ENCODE measurements at places on chromosomes 7 and 10.

GRCh38 chr10:71093531-71093930 is 118.8 kb upstream of the UNC5B start:
- DNase-seq: no peak

DNA sequence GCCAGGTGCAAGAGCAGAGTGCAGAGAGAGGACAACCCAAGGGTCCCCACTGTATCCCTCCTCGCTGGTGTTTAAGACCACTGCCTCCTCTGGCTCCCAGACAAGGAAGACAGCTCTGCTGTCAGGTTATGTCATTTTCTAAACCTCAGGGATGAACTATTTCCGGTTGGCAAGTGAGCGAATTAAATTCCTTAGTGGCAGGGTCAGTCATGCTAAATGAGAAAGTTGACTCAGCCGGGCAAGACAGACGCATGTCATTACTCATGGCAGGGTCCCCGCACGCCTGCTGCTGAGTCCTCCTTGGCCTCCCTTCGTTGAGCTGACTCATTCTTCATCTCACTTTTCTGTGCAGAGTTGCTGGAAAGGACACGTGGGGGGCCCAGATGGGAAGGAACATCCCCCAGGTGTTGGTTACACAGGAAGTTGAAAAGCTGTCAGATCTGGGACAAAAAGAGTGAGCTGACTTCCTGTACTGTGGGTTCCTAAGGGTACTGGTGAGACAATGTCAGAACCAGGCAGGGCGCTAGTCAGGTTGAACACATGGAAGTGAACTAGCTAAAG is 47.1 kb upstream of the UCN3 start:
- DNase-seq: peak; percentile 56

DNA sequence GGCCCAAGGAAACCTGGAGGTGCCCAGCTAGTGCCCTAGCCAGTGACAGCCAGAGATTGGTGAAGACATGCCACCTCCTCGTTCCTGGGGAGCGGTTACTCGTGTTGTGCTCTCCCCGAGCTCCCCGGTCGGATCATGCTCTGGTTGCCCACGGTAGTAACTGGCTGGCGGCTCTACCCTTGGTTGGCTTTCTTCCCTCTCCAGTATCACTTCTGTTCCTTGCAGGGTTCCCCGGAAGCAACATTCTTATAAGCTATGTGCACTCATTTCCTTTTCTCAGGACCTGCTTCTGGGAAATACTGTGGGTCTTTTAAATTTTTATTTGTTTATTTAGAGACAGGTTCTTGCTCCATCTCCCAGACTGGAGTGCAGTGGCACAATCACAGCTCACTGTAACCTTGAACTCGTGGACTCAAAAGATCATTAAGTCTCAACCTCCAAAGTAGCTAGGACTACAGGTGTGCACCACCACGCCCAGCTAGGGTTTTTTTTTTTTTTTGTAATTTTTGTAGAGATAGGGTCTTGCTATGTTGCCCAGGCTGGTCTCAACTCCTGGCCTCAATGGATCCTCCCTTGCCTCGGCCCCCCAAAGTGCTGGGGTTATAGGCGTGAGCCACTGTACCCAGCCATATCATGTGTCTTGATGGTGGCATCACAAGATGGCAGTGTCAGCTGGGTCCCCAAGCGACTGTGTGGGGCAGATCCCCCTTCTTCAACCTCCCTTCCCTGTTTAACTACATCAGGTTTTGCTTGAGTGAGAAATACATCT is 6.9 kb upstream of the CALHM1 start:
- no peak for DNase-seq

DNA sequence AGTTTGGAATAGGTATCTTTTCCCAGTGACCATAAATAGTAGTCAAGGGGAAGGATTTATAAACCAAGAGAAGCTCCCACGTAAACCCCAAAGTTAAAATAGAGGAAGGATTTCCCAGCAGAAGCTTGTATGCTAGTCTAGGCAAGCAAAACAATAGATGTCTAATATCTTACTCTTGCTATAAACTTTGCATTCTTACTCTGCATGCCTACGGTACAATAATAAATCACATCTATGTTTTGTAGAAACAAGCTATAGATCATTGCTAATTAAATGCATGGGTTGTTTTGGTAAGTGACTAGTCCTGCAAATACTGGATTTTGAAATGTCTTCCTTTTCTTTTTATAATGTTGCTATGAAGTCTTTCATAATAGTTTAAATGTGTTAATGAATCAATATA is 585.5 kb downstream of the INHBA start:
- DNase-seq: no peak

GRCh38 chr10:96313344-96313743 is 9.1 kb downstream of the DNTT start:
- DNase-seq: no peak

GRCh38 chr7:5526100-5526905 is 102.7 kb upstream of the TNRC18 start:
- DNase-seq: no peak

- DNase-seq: no peak
Measured at GRCh38 chr7:35792873-35793489, 7.9 kb upstream of the SEPTIN7 start.

GRCh38 chr10:28993861-28994260 is 295.0 kb upstream of the LYZL1 start:
- DNase-seq: no peak

DNA sequence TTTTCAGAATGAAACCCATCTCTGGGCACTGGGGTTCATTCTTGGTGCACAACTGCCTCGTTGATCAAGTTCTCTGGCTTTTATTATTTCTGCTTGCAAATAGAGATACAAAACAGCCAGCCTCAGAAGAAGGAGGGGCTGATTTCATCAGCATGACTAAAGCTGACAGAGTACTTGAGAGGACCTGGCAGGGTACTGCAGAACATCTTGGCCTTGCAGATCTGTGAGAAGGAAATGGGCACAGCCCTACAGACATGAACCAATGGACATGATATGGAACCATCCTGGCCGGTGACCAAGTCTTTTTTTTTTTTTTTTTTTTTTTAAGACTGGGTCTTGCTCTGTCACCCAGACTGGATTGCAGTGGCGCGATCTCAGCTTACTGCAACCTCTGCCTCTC is 240.6 kb downstream of the VTI1A start:
- no peak for DNase-seq

DNA sequence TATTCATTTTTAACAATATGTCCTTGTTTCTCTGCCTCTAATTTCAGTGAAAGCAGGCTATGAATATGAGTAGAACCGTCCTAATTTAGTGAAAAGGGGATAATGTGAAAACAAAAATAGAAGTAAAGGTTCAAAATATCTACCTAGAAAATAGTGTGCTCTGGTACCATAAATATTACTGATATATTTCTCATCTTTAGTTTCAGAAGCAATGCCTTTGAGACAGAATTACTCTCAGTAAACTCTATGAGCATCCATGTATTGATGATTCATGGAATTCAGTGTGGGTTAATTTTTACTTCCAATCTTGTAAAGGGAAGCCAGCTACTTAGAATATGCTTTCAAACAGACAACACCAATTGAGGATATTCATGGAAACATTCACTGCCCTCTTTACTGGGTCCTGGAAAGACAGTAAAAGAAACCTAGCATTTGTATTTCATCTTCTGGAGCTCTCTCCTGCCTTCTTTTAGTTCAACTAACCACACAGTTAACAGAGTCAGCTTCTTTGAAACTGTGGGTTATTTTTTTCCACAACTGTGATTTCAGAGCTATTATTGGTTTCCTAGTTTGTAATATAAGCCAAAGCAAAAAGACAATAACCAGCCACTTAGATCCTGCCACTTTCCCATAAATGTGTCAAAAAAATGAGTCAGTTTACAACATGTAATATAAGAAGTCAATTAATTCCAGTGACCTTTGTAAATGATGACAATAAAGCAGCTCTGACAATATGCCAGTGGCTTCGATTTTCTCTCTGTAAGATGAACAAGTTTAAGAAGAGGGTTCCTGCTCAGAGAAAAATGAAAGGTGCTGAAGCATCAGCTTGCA is 1.7 kb downstream of the LRRN3 start:
- DNase-seq: no peak

- no peak for DNase-seq
Measured at GRCh38 chr10:88783724-88784123, 18.8 kb upstream of the LIPM start.

DNA sequence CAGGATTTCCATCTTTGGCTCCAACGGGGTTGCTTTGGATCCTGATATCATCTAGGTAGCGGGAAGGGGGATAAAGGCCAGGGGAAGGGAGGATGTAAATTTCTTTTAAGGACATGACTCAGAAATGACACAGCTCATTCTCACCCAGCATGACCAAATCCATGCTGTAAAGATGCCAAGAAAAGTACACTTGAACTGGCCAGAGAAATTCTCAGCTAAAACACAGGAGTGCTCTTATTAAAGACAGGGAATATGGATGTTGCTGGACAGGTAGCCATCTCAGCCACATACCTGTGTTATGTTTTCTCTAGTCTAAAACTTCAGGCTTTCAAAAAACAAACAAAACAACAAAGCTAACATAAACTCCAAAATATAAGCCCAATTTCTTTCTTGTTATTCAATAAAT is 68.3 kb downstream of the NAMPT start:
- no peak for DNase-seq

- DNase-seq: no peak
Measured at GRCh38 chr10:44168478-44168877, 216.4 kb downstream of the CXCL12 start.

- peak; percentile 77 for DNase-seq
Measured at GRCh38 chr10:43420369-43421200, 11.6 kb upstream of the HNRNPF start.

- no peak for DNase-seq
Measured at GRCh38 chr10:33273295-33274002, 61.0 kb downstream of the NRP1 start.

DNA sequence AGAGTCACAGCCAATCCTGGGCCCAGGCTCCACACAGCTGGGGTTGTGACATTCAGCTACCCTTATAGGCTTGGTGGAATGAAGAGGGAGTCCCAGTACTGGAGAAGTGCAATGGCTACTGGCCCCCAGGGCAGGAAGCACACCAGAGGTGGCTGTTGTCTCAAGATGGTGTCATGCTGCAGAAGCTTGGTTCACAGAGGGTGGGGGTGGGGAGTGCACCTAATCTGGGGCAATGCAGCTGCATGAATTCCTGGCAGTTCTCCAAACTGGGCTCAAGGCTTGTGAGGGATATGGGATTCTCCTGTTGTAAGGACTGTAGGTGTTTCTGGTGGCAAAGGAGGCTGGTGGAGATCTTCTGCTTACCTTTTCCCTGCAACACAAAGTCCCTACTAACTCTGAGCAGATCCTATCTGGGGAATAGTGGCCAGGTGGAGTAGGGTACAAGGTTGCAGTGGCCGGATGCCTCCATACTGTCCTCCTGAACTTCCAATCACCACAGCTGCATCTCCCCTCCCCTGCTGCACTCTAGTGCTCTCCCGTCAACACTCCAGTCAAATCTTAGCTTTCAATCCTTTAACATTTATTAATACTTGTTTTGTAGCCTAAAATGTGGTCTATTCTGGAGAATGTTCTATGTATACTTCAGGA is 27.4 kb upstream of the PLA2G12B start:
- no peak for DNase-seq

DNA sequence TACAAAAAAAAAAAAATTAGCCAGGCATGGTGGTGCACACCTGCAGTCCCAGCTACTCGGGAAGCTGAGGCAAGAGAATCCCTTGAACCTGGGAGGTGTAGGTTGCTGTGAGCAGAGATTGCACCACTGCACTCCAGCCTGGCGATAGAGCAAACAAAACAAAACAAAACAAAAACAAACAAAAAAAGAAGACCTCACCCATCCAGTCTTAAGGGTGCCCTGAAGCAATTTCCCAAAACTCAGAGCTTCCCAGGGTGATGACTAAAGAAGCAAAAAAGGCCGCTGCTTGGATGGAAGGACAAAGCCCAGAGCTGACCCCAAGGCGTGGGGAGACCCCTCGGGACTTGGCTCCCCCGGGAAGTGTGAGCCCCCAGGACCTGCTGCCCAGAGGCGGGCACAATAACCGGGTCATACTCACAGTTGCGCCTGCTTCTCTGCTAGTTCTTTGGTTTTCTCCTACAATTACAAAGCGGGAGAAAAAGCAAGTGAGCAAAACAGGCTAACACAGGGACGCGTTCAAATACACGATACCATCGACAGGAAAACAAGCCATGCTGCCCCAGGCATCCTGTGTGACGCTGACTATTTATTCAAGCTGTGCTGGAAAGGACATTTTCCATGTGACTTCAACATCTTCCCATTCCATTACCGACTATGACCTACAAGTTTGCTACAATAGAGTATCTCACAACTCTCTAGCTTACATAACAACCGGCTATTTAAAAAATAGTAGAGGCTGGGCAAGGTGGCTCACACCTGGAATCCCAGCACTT is 29.9 kb downstream of the PAPOLB start:
- DNase-seq: no peak

DNA sequence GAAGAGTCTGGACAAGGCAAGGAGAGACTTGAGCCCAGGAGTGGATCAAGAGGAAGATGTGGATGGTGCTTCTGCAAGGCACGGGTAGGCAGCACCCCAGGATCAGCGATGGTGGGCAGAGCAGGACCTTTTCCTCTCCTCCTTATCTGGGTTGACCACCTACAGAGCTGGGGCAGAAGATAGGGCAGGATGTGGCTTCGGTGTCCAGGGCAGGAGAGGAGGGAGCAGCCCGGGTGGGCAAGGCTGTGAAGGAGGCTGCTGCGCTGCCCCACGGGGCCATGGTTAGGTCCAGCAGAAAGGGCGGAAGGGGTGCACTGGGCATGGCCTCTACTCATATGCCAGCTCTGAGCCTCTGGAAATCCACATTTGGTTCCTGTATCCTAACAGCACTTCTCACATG is 20.0 kb upstream of the PARP12 start:
- no peak for DNase-seq

GRCh38 chr10:36662571-36662970 is 462.8 kb upstream of the ANKRD30A start:
- no peak for DNase-seq

GRCh38 chr10:95211606-95212279 is 17.7 kb downstream of the ACSM6 start:
- no peak for DNase-seq

- no peak for DNase-seq
Measured at GRCh38 chr10:103783681-103784080, 71.7 kb downstream of the SH3PXD2A start.

DNA sequence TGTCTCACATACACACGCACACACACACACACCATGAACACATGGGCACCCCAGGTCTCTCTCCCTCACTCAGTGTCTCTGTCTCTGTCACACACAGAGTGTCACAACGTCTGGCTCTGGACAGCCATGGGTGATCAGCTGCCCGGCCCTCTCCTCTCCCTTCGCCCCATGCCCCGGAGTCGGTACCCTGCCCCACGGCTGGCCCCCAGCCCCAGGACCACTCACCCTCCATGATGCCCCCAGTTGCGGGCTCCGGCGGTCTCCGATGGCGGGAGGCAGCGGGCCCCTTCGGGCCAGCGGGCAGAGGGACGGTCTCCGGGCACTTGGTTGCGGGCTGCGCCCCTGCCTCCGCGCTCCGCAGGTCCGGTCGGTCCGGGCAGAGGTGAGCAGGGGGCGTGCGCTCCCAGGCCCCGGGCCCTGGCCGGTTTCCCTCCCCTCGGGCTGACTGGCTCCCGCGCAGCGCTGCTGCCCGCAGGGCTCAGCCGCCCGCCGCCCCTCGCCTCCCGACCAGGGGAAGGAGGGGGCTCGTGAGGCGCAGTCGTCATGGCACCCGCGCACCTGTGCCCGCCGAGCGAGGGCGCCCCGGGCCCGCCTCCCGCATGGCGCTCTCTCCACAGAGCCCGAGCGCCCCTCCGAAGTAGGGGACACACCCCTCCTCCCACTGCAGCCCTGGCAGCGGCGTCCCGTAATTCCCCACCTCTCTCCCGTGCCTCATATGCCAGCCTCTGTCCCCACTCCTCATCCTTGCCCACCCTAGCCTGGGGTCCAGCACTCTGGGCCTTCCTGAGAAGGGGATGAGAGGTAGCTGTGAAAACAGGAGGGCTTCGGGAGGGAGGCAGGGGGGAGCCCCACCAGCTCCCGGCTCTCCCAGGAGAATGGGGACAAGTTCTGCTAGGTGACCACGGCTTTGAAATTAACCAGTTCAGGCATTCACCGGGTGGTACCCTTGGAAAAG is at the start of gene NPFFR1:
Gene NPFFR1, minus strand, starts transcription at position 560 of the 955 bp plus-strand sequence. Its CDS starts 328 bp downstream, at position 232.
- DNase-seq: no peak
